ENCODE measurements at places on chromosomes 6 and 20.

DNA sequence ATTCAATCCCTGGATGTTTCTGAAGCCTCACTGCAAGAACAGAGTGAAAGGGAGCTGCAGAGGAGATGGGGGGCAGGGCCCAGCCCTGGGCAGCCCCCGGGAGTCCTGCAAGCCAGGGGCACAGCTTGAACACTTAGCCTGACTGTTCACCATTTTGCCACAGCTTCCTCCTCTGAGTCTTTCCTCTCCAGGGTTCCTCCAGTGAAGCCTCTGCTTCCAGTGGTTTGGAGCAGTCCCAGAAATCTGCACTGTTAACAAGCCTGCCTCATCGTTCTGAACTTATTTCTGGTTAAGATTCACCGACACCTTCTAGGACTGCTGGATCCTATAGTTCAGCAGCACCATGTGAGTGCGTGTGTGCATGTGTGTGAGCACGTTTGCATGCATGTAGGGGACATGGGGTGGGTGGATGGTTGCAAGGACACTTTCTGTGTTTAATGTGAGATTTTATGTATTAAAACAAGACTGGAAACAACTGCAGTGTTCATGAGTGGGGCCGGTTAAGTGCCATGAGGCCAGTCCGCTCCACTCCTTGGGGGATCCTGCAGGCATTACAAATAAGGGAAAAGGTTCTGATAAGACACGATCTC lies 24.6 kb downstream of the CEBPB start:
- no peak for DNase-seq

DNA sequence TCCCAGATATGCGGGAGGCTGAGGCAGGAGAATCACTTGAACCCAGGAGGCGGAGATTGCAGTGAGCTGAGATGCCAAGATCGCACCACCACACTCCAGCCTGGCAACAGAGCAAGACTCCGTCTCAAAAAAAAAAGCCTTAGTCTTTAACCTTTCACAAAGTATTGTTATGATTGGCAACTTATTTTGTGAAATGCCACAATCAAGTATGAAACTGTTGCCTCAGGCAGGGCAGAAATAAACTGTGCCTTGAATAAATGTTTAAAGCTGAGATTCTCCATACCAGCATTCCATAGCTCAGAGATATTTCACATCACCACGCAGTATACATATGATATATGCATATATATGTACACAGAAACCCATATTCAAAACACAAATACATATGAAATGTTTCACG lies 120.1 kb upstream of the CCDC28A start:
- DNase-seq = no peak

DNA sequence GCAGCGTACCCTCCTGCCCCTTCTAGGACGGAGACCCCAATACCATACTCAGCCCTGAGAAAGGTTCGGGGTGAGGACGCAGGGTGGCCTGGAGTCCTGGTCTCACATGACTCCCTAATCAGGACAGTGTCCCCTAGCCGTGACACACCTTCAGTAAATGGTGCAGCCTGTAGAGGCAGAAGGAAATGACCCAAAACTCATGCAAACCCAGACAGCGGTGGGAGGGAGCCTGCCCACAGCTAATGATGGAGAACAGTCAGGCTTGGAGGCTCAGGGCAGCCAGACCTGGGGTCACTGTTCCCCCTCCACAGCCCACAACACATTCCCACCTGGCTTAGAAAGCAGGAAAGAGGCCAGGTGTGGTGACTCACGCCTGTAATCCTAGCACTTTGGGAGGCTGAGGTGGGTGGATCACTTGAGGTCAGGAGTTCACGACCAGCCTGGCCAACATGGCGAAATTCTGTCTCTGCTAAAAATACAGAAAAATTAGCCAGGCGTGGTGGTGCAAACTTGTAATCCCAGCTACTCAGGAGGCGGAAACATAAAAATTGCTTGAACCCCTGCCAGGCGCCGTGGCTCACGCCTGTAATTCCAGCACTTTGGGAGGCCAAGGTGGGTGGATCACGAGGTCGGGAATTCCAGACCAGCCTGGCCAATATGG lies 8.8 kb upstream of the HMGA1 start:
- DNase-seq = no peak

DNA sequence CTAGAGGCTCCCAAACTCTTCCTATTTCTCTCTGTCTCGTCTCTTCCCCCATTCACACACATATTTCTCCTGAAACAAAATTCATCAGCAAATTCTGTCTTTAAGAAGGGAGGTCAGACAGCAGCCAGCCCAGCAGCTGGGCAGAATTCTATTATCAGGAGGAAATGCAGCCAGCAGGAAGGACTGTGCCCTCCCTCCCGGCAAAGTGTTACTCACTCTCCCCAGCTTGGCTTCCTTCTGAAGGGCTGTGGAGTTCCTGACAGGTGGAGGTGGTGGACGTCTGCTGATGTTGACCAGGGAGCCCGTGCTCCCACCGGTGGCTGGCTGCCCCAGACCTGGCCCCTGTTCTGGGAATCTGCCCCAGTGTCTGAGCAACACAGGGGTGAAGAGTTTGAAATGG lies 37.3 kb downstream of the KCNB1 start:
- DNase-seq = no peak
